Right forelimb (tissue), 1 donor: ENCODE measurements at places on chromosomes 1 and 21.

DNA sequence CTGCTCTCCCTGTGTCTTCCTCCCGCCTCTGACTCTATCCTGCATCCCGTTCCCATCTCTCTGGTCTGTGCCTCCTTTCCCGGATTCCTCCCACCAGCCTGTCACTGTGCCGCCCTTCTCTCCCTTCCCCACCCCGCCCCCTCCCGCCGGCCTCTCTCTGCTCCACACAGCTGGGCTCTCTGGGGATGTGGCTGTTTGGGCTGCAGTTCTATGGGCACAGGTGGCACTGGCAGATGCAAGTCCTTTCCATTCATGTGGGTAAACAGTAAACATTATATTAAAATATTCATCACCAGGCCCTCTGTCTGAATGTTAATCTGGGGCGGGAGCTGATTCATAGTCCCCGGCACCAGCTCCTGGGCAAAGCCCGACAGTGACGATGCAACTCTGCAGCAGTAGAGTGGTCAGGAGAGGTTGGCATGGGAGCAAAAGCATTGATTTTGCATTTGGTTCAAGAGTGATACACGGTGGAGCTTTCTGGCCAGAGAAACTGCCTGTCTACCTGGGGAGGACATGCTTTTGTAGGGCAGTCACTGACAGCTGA is 249.3 kb downstream of the TNR start:
- no peak for DNase-seq

DNA sequence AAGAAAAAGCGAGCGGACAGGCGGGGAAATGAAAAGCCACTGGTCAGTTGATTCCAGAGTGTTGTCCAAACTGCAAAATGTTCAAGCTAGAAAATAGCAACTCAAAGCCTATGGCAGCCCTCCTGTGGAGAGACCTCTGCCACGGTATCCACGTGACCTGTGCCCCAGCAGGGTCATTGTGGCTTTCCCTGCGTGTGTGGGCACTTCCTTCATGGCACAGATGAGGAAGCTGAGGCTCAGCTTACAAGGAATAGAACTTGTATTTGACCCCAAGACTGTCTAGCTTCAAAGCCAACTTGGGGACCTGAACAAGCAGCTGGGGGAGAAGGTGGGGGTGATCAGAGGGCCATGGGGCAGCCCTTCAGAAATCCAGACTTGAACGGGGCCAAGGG is 15.6 kb upstream of the PLEKHG5 start:
- DNase-seq, result no peak

DNA sequence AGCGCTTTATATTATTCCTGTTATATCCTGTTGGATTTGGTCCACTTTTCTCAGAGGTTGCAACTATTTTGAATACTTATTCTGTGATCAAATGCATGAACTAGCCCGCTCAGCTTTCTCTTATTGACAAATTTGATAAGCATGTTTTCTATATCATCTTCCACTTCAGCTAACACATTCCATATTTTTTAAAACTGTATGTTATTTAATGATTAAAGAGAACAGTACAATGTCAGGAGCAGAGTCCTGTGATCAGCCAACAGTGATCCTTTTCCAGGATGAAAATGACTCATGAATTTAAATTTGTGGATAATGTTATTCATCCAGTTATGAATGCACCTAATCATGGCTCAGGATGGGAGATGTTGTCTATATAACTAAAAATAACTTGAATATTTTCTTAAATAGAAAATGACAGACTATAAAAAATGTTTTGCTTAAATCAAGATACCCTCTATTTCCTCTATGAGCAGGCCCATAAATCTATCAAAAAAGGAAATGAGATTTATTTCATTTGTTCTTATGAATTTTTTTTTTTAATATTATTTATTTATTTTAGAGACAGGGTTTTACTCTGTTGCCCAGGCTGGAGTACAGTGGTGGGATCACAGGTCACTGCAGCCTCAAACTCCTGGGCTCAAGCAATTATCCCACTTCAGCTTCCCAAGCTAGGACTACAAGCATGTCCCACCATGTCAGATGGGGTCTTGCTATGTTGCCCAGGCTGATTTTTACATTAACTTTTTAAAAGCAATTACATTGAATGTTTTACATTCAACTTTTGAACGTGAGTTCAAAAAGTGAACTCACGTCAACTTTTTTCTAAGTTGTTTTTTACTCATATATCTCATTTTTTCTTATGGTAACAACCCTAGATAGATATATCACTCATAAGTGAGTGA is 12.5 kb downstream of the BPNT1 start:
- DNase-seq, result no peak

DNA sequence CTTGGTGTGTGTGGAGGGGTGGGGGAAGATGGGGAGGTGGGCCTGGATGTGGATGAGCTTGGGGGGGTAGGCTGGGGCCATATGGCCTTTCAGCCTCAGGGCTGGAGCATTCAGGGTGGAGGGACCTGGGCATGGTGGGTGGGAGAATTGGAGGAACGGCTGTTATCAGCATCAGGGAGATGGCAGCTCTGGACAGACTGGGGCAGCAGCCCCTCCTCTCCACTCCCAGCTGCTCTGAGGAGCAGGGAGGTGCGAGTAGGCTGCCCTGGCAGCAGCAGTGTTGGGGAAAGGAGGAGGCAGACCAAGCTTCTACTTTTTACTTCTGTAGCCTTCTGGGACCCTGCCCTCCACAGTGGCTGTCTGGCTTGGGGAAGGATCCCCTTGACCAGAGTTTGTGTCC is 10.2 kb downstream of the PPFIA4 start:
- peak; percentile 47 for DNase-seq

- DNase-seq, result no peak
Measured at GRCh38 chr1:159009704-159010361, at the start of gene IFI16. Gene IFI16 (plus strand): TSS chr1:159009907. CDS start chr1:159014681, 4,774 bp downstream.

GRCh38 chr1:204087893-204088528 is 15.1 kb downstream of the SOX13 start:
- no peak for DNase-seq

- no peak for DNase-seq
Measured at GRCh38 chr1:36737038-36737555, 254.4 kb upstream of the CSF3R start.

- DNase-seq, result no peak
Measured at GRCh38 chr1:172270605-172271004, 149.9 kb upstream of the C1orf105 start.

DNA sequence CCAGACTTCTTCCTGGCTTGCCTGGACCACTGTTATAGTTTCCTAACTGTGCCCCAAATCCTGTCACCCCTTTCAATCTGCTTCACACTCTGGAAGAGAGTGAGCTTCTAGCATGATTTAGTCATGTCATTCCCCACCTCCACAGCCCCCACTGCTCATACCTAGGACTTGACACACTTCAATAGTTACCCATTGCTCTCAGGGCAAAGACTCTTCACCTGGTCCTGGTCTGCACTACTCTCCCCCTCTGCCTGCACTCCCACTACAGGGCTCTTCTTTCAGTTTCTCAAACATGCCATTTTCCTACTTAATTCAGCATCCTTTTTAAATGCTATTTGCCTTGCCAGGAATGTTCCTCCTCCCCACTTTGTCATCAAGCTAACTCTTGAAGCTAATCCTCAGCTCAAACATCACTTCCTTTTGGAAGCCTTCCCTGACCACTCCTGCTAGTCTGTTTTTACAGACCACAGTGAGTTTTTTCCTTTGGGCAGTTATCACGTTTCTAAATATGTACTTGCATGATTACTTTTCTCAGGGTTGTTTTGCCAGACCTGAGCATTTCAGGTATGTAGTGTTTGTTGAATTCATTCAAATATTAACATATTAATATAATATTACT is 24.7 kb downstream of the CYP2J2 start:
- no peak for DNase-seq

GRCh38 chr21:45634511-45635183 is 8.9 kb upstream of the PCBP3 start:
- no peak for DNase-seq

GRCh38 chr1:244099258-244099930 is 48.3 kb downstream of the ZBTB18 start:
- DNase-seq, result no peak

DNA sequence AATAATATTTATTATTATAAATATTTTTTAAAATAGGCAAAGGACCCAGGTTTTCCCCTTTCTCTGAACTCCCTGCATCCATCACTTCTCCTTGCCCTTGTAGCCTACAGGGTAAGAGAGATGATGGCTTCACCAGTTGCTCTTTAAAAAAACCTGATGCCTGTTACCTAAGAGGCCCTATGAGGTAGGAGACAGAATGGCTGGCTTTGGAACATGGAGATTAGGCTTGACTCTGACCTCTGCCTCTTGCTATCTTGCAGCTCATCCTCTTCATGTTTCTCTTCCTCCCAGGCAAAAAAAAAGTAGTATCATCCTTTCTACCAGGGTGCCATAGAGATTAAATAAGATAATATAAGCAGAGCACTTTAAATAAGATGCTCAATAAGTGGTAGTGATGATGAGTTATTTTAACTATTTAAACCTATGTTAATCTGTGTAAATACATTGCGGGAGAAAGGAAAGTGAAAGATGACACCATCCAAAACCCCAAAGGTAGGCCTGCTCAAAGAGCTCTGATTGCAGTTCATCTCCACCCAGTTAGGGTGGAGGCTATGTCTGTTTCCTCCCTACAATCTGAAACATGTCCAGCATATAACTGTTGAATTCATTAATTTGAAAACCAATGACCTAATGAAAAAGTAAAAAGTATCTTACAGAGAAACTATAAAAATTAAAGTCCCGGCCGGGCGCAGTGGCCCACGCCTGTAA is 51.8 kb downstream of the RGS2 start:
- no peak for DNase-seq

DNA sequence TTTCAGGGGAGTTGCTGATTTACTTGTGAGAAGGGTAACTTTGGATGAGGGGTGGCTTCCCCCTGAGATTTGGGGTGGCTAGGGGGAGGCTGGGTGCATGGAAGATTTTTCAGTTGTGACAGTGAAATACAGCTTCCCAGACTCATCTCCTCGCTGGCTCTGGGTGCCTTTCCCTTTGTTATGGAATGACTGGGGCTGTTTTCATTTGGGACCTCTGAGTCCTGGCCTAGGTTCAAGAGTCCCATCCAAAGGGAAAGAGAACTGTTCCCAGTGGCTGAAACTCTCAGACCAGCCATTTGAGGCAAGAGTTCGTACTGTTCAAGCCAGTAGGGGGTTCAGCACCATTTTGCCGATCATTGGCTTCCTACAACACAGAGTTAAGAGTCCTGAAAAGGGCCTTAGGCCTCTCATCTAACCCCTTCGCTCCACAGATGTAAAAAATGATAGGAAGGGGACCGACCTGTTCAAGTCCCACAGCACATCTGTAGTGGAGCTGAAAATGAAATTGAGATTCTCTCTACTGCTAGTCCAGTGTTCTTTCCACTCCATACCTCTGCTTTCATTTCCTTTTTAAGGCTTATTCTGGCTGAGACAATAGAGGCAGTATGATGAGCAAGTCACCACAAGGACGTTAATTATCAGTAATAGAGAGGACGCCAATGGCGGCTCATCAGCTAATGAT is 958 bp downstream of the DDR2 start:
- DNase-seq, result peak; percentile 57
